ENCODE measurements at places on chromosomes 5 and 9. TPM values are rescaled to one million over a fixed set of nuclear protein-coding genes. Genes with fewer than 3 reads are reported as not detected.
A peak's percentile ranks its signal among the peaks of the same experiment; 100 is the strongest.

The MPDZ gene
- polyA plus RNA-seq, result 6.7 TPM

The OXCT1 gene
- polyA plus RNA-seq, result 13.7 TPM

The SPAG8 gene
- 0.19 TPM for polyA plus RNA-seq

The EXD3 gene
- polyA plus RNA-seq, result 20.7 TPM

DNA sequence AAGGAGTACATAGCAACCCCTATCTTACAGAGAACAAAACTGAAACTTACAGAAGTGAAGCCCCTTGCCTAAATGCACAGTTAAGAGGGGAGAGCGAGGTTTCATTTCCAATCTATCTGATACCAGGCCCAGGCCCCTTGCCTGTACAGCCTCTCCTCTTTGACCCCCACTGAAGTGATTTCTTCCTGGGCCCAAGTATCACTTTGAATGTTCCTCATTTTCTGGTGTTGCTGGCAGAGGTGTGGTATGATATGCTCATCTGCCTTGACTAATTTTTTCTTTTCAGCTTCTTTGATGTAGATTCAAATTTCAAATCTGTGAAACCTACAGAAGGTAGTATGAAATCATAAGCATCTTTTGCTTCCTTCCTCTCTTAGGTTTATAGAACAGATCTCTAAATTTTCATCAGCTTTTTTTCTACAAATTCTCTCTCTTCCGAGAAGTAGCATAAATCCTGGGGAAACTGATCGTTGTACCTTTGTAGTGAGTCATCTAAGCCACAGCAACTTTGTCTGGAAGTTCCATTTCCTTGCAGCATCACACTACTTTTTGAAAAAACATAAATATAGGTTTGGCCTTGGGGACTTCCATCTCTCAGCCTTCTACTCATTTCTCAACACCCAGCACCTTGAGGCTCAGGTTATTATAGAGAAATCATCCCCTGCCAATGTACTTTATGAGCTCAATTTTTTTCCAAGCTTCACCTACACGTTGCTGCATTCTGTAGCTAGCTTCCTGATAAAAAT is 402.4 kb upstream of the PTGER4 start:
- H3K27ac ChIP-seq, result no peak overlapping the region
- H3K4me3 ChIP-seq, result no peak overlapping the region
- H3K4me1 ChIP-seq, result no peaks in the 10 kb centered on the region
- no peak for DNase-seq

- H3K4me3 ChIP-seq, result no peak overlapping the region
- H3K36me3 ChIP-seq, result no peaks in the 10 kb centered on the region
- peak overlapping the region; percentile 6 for H3K27ac ChIP-seq
- no peak for DNase-seq
- peaks cover 8% of the 10 kb centered on the region for H3K4me1 ChIP-seq
These were observed 82.5 kb downstream of the FBXO38 start for GRCh38 chr5:148466236-148466580.
